SW480 (cell line): ENCODE measurements at places on chromosomes 12 and 14.

GRCh38 chr12:39612250-39612649 lies 7.4 kb downstream of the ABCD2 start:
- no peak for DNase-seq

DNA sequence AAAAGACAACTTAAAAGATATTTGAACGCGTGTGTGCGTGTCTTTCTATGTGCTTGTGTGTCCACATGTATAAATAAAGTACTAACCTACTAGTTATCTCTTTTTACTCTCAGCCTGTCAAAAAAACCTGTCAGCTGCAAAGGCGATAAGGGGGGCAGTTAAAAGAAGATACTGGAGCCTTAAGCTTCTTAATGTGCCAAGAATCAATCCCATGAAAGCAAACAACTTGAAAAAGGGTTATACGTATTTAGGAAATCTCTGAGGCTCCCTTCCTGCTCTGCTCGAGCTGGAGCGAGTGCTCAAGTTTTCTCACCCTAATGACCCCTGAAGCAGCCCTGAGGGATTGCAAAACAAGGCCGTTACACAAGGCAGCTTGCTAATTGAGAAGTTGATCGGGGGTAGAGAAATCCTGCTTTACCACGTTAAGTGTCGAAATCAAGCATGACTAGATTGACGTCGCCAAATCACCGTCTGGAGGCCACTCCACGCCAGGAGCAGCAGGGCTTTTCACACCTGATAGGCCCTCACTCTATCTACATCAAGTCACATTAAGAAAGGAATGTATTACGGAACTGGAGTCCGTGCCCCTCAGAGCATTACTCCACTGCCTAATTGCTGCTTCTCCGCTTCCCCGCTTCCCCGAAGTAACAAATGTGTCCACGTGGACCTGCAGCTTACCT lies 32.4 kb downstream of the LMO3 start:
- no peak for DNase-seq

DNA sequence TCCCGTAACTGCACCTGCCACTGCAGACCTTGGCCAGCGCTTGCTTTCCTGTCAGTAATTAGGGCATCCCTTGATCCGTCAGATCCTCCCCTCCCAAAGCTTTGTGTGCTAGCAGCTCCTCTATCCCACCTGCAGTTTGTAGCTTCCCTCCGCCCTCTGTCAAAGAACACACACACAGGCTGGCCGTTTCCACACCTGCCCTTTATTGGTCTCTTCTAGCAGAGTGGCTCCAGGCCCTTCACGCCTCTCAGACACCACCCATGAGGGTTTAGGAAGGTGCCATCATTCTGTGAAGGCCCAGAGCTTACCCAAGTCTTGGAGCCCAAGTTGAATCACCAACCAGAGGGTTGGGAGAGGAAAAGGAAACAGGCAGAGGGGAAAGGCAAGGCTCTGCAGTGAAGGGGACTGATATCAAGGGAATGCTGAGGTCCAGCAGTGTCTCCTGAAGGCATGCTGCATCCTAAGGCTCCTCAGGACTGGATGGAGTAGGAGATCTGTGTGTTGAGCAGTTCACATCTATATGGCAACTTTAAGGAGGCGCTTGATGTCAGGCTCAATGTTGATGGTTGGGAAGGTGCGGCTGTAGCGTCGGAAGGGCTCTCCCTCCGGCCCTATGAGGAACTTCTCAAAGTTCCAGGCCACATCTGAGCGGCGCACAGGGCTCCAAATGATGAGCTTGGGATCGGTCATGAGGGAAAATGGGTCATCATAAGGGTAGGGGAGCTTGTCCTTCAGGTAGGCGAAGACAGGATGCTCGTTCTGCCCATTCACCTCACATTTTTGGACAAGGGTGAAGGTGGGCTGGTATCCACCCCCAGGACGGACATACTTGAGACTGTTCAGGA lies 3.4 kb downstream of the GPX2 start:
- DNase-seq = peak; percentile 83

DNA sequence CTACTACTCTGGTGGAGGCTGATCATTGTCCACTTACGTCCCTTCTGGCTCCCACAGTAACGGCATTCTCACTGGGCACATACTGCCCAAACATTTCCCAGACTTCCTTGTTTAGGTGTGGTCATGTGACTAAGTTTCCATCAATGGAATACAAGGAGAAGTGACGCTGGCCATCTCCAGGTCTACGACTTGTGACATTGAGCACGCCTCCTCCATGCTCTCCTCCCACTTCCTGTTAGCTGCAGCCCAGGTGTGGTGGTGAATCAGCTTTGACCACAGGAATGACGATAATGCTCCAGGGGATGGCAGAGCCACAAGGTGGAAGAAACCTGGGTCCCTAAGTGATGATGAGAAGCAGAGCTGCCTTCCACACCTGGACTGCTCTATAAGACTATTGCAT lies 6.0 kb upstream of the SLC24A4 start:
- peak; percentile 91 for DNase-seq

- DNase-seq = no peak
Observed at GRCh38 chr14:77099425-77100167, 1.5 kb downstream of the CIPC start.

- no peak for DNase-seq
Observed at GRCh38 chr14:103316721-103317121, 17.3 kb upstream of the EIF5 start.

GRCh38 chr12:12947902-12948301 lies 4.1 kb downstream of the GPRC5D start:
- no peak for DNase-seq

GRCh38 chr12:77151030-77151429 lies 85.7 kb upstream of the E2F7 start:
- DNase-seq = peak; percentile 4

GRCh38 chr12:108237272-108237671 lies 101.8 kb downstream of the CMKLR1 start:
- DNase-seq = peak; percentile 18

- no peak for DNase-seq
Observed at GRCh38 chr12:53500142-53500775, 824 bp upstream of the TARBP2 start.

GRCh38 chr14:34124585-34124984 lies 173.7 kb upstream of the EGLN3 start:
- no peak for DNase-seq

- no peak for DNase-seq
Observed at GRCh38 chr14:78074561-78074960, 95.6 kb upstream of the NRXN3 start.

DNA sequence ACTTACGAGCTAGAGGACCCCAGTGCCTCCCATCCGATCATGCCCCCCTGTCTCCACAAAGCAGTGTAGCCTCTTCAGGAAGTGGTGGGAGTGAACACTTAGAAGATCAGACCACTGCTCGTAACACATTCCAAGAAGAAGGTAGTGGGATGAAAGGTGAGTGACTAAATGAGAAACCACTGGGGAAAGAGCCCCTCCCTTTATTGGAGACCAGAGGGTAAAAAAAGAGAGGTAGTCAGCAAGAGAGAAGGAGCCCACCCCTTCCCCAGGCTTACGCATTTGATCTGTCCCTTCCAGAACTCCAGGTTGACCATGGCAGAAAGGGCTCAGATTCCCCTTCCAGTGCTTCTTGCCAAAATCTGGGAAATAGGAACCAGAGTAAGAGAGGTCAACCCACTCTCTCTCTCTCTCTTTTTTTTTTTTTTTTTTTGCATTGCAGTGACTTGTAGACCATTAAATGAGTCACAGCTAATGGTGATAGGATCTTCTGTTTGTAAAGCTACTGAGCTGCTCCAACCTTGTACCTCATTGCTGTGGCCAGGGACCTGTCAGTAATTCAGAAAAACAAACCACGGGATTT lies 165.4 kb downstream of the GCH1 start:
- peak; percentile 56 for DNase-seq

DNA sequence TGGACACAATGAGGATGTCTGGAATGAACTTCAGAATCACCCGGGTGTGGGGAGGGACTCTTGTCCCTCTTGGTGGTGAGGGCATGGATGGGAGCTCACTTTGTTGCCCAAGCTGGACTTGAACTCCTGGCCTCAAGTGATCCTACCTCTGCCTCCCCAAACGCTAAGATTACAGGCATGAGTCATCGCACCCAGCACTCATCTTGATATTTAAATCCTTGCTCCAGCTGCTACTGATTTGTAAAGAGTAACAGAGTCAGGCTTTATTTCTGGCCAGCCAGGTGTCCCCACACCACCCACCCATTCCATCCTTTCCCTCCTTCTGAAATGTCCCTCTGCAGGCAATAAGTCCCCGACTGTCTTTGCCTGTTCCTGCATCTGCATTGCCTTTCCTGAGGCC lies 4.9 kb downstream of the DDX54 start:
- DNase-seq = no peak

DNA sequence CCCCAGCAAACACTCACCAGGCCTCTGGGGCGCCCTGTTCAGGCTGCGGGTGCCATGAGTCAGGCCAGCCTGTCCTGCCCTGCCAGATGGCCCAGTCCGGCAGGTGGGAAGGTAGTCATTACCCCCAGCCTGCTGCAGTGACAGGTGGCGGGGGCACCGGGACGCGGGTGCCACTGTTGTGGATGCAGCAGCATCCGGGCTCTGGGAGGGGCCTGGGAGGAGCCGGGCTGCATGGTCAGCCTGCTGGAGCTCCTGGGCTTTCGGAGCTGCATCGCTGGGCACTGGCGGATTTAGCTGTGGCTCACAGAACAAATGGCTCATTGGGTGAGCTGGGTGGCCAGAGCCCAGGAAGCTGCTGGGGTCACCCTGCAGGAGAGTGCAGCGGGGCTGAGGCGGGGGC lies 13.5 kb downstream of the CEP170B start:
- DNase-seq = no peak

- DNase-seq = no peak
Observed at GRCh38 chr12:58285551-58285950, 344.2 kb downstream of the ATP23 start.

- no peak for DNase-seq
Observed at GRCh38 chr14:99075061-99075460, 196.9 kb downstream of the BCL11B start.

DNA sequence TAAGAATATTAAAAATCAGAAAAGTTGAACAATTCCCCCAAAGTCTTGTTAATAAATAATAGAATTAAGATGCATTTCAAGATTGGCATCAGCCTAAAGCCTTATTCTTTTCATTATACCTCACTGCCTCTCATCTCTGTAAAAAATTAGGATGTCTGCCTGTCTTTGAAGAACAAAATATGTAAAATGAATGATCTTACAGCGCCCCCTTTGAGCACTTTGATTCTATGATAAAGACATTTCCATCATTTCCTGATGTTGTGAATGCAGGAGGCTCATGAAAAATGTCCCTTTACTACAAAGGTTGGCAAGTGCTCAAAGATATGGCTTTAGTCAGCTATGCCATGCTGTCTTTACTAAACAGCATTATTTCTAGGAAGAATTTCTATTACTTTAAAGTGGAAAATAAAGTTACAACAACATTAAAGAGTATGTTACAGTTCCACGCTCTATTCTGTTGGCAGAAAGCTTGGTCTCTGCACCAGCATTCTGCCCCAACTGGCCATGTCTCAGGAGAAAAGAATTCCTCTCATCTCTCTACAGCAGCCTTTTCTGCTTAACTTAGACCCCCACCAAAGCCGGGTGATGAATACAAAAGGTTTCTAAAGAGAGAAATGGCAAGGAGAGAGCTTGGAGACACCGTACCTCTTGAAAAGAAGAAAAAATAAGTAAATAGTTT lies 95.1 kb downstream of the LLPH start:
- DNase-seq = peak; percentile 49

DNA sequence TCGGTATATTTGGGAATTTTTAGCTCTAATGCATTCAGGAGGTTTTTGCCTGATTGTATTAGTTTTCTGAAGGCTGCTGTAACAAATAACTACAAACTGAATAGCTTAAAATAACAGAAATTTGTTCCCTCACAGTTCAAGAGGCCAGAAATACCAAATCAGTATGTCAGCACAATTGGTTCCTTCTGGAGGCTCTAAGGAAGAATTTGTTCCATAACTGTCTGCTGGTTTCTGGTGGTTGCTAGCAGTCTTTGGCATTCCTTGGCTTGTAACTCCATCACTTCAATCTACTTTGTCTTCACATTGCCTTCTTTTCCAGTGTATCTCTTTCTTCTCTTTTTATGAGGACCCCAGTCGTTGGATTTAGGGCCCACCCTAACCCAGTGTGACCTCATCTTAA lies 21.3 kb downstream of the TMTC3 start:
- no peak for DNase-seq

DNA sequence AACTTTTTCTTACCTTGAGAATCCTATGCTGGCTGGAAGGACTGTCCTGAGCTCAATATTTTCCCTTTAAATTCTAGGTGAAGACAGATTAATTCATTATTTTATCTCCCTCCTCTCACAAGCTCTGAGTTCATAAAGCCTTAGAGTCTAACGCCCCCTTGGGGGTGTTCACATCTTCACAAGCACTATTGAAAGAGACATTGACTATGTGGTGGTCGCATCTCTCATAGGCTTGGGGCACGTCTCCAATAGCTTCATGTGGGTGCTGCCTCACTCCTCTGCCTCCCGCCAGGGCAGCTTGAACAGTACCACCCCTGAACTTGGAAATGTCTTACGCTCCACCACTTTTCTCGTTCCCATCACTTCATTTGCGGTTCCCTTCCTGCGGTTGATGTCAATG lies 106.2 kb downstream of the UNC79 start:
- peak; percentile 7 for DNase-seq

- DNase-seq = no peak
Observed at GRCh38 chr12:20245491-20245890, 122.8 kb upstream of the PDE3A start.

- no peak for DNase-seq
Observed at GRCh38 chr12:87310126-87310525, 719.1 kb downstream of the C12orf50 start.

DNA sequence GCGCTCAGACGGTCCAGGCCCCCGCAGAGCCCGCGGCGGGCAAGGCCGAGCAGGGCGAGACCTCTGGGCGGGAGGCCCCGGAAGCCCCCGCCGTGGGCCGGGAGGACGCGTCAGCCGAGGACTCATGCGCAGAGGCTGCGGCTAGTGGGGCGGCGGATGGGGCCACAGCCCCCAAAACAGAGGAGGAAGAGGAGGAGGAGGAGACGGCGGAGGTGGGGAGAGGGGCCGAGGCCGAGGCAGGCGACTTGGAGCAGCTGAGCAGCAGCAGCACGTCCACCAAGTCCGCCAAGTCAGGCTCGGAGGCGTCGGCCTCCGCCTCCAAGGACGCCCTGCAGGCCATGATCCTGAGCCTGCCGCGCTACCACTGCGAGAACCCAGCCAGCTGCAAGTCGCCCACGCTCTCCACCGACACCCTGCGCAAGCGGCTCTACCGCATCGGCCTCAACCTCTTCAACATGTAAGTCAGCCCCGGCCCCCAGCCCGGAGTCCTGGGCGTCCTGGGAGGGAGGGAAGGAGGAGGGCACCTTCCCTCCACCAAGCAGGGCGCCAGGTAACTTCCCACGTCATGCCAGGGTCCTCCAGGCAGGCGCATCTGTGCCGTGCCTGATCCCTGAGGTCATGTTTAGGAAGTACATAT lies 72.4 kb downstream of the IQSEC3 start:
- no peak for DNase-seq

- DNase-seq = no peak
Observed at GRCh38 chr12:4954621-4955354, 45.1 kb downstream of the KCNA1 start.

- DNase-seq = peak; percentile 87
Observed at GRCh38 chr14:68172627-68173026, 353.0 kb downstream of the RAD51B start.

GRCh38 chr14:101075801-101076413 lies 172.4 kb upstream of the RTL1 start:
- no peak for DNase-seq
